ENCODE measurements at places on chromosomes 2 and 18. TPM values are rescaled to one million over a fixed set of nuclear protein-coding genes. Genes with fewer than 3 reads are reported as not detected.

CD207 gene
- 0.39 TPM for total RNA-seq

HOXD3 gene
- total RNA-seq: 1.8 TPM

CHRNA1 gene
- total RNA-seq: not detected

SPATA3 gene
- total RNA-seq: not detected

PIAS2 gene
- 27.5 TPM for total RNA-seq

SIX2 gene
- total RNA-seq: 1.7 TPM

LOXHD1 gene
- total RNA-seq: not detected

DNA sequence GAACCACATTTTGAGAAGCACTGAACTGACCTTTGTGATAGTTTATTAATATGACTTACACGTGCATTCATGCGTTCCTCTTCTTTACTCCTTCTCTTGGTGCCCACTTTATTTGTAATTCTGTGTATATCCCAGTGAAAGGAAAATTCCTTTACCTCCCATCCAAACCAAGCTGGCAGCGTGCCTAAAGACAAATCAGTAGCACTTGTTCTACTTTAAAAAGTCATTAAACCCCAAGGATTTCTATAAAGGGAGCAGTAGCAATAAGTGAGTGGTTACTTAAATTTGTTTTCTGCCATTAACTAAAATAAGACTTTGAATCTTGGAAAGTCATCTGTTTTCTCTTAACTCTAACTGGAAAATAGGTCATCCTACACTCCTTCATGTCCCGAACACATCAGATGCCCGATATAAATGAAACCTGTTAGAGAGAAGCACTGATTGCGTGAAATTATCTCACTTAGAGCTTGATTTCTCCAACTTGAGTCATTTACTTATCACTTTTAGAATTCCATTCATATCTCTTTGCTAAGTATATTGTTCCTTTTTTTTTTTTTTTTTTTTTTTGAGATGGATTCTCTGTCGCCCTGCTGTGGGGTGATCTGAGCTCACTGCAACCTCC is 10.7 kb downstream of the PIK3C3 start:
- no peak for ATAC-seq

DNA sequence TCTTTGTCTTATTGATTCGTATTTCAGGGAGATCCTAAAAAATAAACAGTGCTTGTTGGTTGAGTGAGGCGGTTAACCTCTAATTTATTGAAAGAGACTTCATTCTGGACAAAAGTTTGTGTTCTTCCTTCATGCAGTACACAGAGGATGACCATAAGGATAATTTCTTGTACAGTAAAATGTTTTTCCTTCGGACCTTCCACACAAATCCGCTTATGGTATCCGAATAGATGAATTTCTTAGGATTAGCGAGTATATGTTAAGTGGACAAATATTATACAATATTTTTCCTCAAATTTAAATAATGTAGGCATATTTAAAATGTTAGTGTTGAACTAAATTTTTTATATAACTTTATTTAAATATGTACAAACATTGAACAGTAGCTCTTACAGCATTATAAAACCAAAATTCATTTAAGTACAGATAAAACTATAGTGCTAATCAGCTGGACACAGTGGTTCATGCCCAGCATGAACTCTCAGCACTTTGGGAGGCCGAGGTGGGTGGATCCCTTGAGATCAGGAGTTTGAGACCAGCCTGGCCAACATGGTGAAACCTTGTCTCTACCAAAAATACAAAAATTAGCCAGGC is 84.4 kb downstream of the LPIN1 start:
- no peak for ATAC-seq

GRCh38 chr2:237091779-237092436 is 6.2 kb downstream of the COPS8 start:
- ATAC-seq: peak; percentile 89

Measured in gastroesophageal sphincter (tissue), 4 donors.